ENCODE measurements at places on chromosomes 2 and 18. TPM values are rescaled to one million over a fixed set of nuclear protein-coding genes. Genes with fewer than 3 reads are reported as not detected.

The ANKRD53 gene
- 2.2 TPM for polyA plus RNA-seq

- no peaks in the 10 kb centered on the region for H3K36me3 ChIP-seq
- H3K4me1 ChIP-seq, result peaks cover 14% of the 10 kb centered on the region
- H3K27ac ChIP-seq, result peak within 1 kb of the TSS; percentile 15
Observed at GRCh38 chr2:54723131-54723995, at the start of gene EML6. EML6 (plus strand) TSS chr2:54723662; CDS start chr2:54725062, 1,400 bp downstream.

GRCh38 chr2:239479471-239479870 lies 78.7 kb upstream of the HDAC4 start:
- H3K4me3 ChIP-seq, result no peak overlapping the region

DNA sequence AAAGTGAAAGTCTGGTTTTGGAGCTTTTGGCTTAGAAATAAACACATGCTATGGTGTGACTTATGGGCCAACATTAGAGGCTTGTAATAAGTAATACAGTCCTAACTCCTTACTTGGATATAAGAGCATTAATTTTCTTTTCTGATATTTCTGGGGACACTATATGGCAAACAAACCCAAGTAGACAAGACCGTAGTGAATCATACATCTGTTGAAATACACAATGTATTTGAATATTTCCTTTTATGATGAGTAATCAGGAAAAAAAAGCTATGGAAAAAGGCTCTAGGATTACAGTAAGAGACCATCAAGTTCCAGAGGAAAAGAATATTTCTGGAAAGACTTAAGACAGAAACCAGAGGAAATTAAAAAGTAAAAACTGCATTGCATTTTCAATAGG lies 146.0 kb upstream of the CYP26B1 start:
- no peaks in the 10 kb centered on the region for H3K27me3 ChIP-seq
- no peaks in the 10 kb centered on the region for H3K4me1 ChIP-seq
- no peaks in the 10 kb centered on the region for H3K36me3 ChIP-seq
- H3K4me3 ChIP-seq, result no peak overlapping the region
- DNase-seq, result no peak

The THSD7B gene
- polyA plus RNA-seq, result not detected

The REG3A gene
- polyA plus RNA-seq, result 468 TPM

The CERKL gene
- polyA plus RNA-seq, result 7.9 TPM

The IL1RN gene
- 0.44 TPM for polyA plus RNA-seq

- peak; percentile 34 for DNase-seq
- no peaks in the 10 kb centered on the region for H3K4me1 ChIP-seq
- no peaks in the 10 kb centered on the region for H3K27me3 ChIP-seq
Observed at GRCh38 chr2:169073963-169074751, 4.8 kb downstream of the DHRS9 start.

GRCh38 chr2:239908308-239908707 lies 116.8 kb downstream of the NDUFA10 start:
- no peak overlapping the region for H3K4me3 ChIP-seq
- H3K4me1 ChIP-seq, result no peaks in the 10 kb centered on the region
- H3K27ac ChIP-seq, result no peak overlapping the region
- H3K36me3 ChIP-seq, result no peaks in the 10 kb centered on the region
- no peak for DNase-seq

GRCh38 chr2:242088471-242089212 lies 219.1 kb downstream of the RTP5 start:
- H3K4me3 ChIP-seq, result peak overlapping the region; percentile 83
- no peak overlapping the region for H3K27ac ChIP-seq
- no peaks in the 10 kb centered on the region for H3K27me3 ChIP-seq
- H3K4me1 ChIP-seq, result no peaks in the 10 kb centered on the region

DNA sequence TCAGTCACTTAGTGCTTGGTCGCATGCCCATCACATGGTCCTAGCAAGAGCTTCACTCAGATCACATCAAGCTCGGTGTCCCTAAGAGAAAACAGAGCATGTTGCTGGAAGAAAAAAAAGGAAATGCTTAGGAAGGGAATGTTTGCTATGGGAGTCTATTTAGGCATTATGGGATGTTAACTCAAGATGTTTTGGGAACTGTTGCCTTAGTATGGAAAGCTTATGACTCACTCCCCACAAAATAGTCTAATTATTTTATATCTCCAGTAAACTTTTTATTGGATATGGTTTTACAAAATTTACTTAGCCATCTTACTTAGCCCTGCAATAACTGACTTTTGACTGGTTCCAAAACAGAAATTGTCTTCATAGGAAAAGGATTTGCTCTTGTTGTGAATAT lies 439.5 kb upstream of the ZEB2 start:
- H3K27ac ChIP-seq, result no peak overlapping the region
- no peaks in the 10 kb centered on the region for H3K36me3 ChIP-seq
- DNase-seq, result no peak
- H3K4me1 ChIP-seq, result no peaks in the 10 kb centered on the region

GRCh38 chr2:88212251-88212790 lies 42.2 kb downstream of the THNSL2 start:
- no peak overlapping the region for H3K4me3 ChIP-seq
- no peaks in the 10 kb centered on the region for H3K4me1 ChIP-seq
- peaks cover 4% of the 10 kb centered on the region for H3K27me3 ChIP-seq
- H3K36me3 ChIP-seq, result no peaks in the 10 kb centered on the region
- no peak overlapping the region for H3K27ac ChIP-seq
- DNase-seq, result no peak

DNA sequence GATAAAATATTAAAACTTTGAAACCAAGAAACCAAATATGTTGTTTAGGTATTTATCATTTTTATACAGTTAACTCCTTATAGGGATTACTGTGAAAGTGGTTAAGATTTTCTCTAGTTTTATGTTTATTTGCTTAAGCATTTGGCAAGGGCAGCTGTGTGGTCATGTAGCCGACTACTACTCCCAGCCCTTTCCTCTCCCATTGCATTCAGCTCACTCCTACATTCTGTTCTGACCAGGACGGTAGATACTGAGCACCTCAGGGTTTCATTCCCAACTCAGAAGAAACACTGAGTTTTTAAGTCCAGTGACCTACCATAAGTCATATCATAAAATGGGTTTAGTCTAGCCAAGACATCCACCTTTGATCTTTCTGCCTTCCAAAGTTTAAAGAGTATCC lies 19.8 kb downstream of the FZD5 start:
- H3K27me3 ChIP-seq, result no peaks in the 10 kb centered on the region
- peak; percentile 42 for DNase-seq
- peaks cover 15% of the 10 kb centered on the region for H3K36me3 ChIP-seq
- H3K4me1 ChIP-seq, result no peaks in the 10 kb centered on the region
- H3K4me3 ChIP-seq, result no peak overlapping the region

DNA sequence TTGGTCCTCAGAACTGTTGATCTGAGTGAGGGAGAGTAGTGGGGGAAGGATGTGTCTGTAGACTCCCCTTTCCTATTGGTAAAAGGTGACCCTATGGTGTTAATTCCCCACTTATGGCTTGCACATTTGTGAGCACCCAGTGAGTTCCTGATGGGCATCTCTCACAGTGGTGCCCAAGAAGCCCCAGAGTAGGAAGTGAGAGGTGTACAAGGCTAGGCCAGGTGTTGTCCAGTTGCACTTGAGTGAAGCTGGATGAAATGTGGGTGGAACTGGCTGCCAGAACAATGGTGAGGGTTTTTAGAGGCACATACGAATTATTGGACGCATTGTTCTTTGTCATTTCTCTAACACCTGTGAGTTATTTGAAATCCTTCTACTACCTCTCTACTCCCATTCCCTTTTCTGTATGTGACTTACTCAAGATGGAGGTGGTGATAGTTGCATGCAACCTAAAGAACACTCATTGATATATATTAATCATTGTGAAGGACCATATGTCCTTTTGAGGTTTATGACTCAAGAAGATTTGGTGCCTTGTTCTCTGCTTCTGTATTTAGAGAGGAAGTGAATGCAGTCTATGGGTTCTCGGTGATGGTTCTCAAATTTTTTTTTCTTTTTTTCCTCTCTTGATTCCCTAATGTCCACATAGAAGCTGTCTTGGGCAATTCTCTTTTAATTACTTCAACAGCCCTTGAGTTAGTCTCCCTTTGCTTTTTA lies 162.7 kb downstream of the FSHR start:
- no peak overlapping the region for H3K27ac ChIP-seq
- H3K4me3 ChIP-seq, result no peak overlapping the region
- no peaks in the 10 kb centered on the region for H3K4me1 ChIP-seq
- H3K36me3 ChIP-seq, result no peaks in the 10 kb centered on the region
- DNase-seq, result no peak

DNA sequence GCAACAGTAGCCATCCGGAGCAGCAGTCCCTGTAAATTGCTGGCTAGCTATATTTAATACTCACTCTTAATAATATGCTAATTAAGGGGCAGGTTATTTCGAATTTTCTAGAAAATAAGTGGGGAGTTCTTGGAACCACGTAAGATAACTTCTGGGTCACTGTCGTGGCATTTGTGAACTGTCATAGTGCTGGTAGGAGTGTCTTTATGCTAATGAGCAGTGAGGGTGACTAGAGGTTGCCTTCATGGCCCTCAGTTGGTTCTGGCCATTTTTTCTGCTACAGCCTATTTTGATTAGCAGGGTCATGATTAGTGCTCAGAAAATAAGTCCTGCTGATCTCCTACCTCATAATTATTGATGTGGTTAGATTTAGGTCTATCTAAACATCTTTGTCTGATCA lies 249.9 kb upstream of the RASGRP3 start:
- H3K4me3 ChIP-seq, result no peak overlapping the region
- H3K36me3 ChIP-seq, result no peaks in the 10 kb centered on the region
- no peaks in the 10 kb centered on the region for H3K4me1 ChIP-seq
- DNase-seq, result no peak

DNA sequence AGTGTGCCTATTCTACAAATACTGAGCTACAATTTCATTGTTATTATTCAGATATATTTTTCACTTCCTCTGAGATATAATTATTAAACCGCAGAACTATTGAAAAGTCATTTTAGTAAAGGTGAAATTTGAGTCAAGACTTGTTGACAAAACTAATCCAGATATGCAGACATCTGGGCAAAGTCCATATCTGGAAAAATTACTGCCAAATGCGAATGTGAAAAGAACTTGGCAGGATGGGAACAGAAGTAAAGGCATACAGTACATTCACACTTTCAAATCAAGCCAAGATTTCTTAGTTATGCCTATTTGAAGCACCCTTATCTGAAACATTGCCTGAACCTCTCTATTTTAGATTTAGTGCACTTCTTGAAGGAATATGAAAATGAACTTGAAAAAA lies 923.6 kb downstream of the CCDC85A start:
- H3K4me3 ChIP-seq, result no peak overlapping the region
- no peak overlapping the region for H3K27ac ChIP-seq
- peak; percentile 30 for DNase-seq
- H3K4me1 ChIP-seq, result no peaks in the 10 kb centered on the region

DNA sequence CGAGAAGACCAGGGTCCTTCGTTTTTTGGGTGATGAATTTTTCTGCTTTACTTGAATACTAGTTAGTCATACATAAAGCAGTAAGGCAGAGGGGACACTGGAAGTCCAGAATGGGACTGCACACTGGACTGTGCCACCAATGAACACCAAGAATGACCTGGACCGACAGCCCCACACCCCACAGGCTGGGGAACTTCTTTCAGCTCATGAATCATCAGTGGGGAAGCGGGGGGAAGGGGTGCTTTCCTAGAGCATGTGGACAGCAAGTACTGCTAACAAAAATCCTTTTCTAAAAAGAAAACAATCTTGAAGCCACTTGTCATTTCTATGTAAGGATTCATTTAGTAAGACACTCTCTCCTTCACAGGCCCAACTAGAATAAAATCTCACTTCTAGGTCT lies 86.0 kb downstream of the DTNB start:
- no peak overlapping the region for H3K4me3 ChIP-seq
- no peaks in the 10 kb centered on the region for H3K4me1 ChIP-seq
- no peak for DNase-seq
- no peak overlapping the region for H3K27ac ChIP-seq

GRCh38 chr2:101052147-101052546 lies 50.1 kb downstream of the RPL31 start:
- no peaks in the 10 kb centered on the region for H3K4me1 ChIP-seq
- H3K27ac ChIP-seq, result no peak overlapping the region
- H3K4me3 ChIP-seq, result no peak overlapping the region
- DNase-seq, result no peak
- no peaks in the 10 kb centered on the region for H3K27me3 ChIP-seq

DNA sequence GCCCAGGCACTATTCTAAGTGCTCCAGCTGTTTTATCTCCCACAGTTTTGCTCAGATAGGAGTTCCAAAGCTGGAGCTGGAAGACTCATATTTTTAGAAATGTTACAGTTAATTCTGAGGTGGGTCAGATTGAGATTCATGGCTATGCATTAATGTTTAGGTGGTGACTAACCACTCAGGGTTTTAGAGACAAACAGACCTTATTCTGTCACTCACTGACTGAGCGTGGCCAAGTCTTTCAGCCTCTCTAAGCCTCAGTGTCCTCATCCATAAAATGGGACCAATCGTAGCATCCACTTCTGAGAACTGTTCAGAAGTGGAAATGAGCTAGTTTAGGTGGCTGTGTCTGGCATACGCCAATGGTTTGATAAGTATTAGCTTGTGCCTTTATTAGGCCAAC lies 4.3 kb upstream of the CASP8 start:
- peaks cover 6% of the 10 kb centered on the region for H3K36me3 ChIP-seq
- peaks cover 6% of the 10 kb centered on the region for H3K4me1 ChIP-seq
- H3K27ac ChIP-seq, result no peak overlapping the region
- H3K27me3 ChIP-seq, result no peaks in the 10 kb centered on the region
- DNase-seq, result no peak
- H3K4me3 ChIP-seq, result no peak overlapping the region

The INPP5D gene
- polyA plus RNA-seq, result 5.9 TPM

- H3K27me3 ChIP-seq, result no peaks in the 10 kb centered on the region
- no peak overlapping the region for H3K4me3 ChIP-seq
- peaks cover 16% of the 10 kb centered on the region for H3K4me1 ChIP-seq
- H3K36me3 ChIP-seq, result peaks cover 4% of the 10 kb centered on the region
Observed at GRCh38 chr2:65320946-65321345, 93.3 kb downstream of the ACTR2 start.

DNA sequence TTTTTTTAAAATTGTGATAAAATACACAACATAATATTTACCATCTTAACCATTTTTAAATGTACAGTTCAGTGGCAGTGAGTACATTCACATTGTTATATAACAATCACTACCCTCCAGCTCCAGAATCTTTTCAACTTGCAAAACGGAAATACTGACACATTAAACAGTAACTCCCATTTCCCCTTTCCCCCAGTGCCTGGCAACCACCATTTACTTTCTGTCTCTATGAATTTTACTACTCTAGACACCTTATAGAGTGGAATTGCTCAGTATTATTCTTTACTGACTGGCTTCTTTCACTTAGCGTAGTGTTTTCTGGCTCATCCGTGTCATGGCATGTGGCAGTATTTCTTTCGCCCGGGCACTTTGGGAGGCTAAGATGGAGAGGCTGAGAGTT lies 32.6 kb downstream of the FASTKD2 start:
- no peaks in the 10 kb centered on the region for H3K36me3 ChIP-seq
- no peak overlapping the region for H3K4me3 ChIP-seq
- no peak for DNase-seq
- H3K27me3 ChIP-seq, result no peaks in the 10 kb centered on the region

The KCNJ3 gene
- polyA plus RNA-seq, result 3.0 TPM

DNA sequence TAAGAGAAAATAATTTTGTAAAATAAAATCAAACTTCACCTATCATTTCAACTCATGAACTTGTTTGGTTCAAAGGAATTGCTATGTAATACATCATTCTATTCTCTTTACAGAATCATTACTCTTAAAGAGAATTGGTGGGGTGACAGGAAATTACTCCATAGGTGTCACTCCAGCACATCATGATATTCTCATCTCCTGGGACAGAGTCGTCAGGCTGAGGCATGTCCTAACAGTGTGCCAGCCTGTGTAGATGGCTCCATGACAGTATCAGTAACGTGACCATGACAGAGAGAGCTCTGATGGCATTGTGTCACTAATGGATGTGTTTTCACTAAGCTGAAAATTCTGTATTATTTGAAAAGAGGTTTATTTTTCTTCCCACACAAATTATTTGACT lies 13.9 kb downstream of the SPATS2L start:
- no peak overlapping the region for H3K27ac ChIP-seq
- H3K27me3 ChIP-seq, result no peaks in the 10 kb centered on the region
- DNase-seq, result peak; percentile 40
- H3K36me3 ChIP-seq, result no peaks in the 10 kb centered on the region
- no peak overlapping the region for H3K4me3 ChIP-seq
